ENCODE measurements at places on chromosomes 12 and 14. TPM values are rescaled to one million over a fixed set of nuclear protein-coding genes. Genes with fewer than 3 reads are reported as not detected.
A peak's percentile ranks its signal among the peaks of the same experiment; 100 is the strongest.

DNA sequence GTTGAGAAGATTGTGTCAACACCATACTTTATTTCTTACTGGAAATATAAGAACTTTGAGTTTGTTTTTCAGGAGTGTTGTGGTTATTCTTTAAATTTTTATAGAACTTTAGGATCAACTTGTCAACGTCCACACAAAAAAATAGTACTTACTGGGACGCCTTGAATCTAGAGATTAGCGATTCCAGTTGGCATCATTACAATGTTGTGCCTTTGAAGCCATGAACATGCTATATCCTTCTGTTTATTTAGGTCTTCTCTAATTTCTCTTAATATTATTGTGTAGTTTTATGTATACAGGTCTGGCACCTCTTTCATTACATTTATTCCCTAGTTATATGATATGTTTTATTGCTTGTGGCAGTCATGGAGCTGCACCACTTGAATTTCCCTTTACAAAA lies 320.8 kb upstream of the CCDC196 start:
- no peaks in the 10 kb centered on the region for H3K27me3 ChIP-seq
- H3K4me3 ChIP-seq = no peak overlapping the region
- no peak overlapping the region for H3K27ac ChIP-seq

GRCh38 chr14:89771251-89771650 lies 183.3 kb downstream of the EFCAB11 start:
- no peaks in the 10 kb centered on the region for H3K36me3 ChIP-seq
- H3K4me3 ChIP-seq = no peak overlapping the region
- no peak overlapping the region for H3K27ac ChIP-seq
- no peaks in the 10 kb centered on the region for H3K4me1 ChIP-seq
- DNase-seq = no peak

The CDKL1 gene
- 28.3 TPM for total RNA-seq

The OVCH1 gene
- not detected for total RNA-seq

- no peaks in the 10 kb centered on the region for H3K4me1 ChIP-seq
- no peak overlapping the region for H3K27ac ChIP-seq
- no peak for DNase-seq
- H3K36me3 ChIP-seq = no peaks in the 10 kb centered on the region
- no peaks in the 10 kb centered on the region for H3K27me3 ChIP-seq
Measured at GRCh38 chr12:7609495-7609894, 56.2 kb downstream of the APOBEC1 start.

- H3K27me3 ChIP-seq = no peaks in the 10 kb centered on the region
- no peaks in the 10 kb centered on the region for H3K4me1 ChIP-seq
- peak overlapping the region; percentile 53 for H3K27ac ChIP-seq
- no peak overlapping the region for H3K4me3 ChIP-seq
- DNase-seq = no peak
Measured at GRCh38 chr12:19744705-19745218, 305.5 kb downstream of the AEBP2 start.

DNA sequence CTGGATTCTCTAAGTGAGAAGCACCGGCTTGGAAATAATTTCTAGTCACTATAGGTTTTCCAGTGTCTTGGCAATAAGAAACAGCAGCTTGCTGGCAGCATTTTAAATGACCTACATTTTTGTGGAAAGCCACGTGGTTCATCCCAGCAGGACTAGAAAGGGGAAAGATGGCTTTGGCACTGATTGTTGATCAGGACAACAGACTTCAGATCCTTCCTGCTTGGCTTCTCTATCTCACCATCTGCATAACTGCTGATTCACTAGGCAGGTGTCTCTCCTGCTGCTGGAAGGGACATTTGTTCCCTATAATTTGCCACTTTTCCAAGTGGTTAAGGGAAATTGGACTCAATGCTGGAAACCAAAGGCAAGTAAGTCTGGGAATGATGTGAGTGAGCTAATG lies 131.0 kb downstream of the TTC8 start:
- H3K4me3 ChIP-seq = no peak overlapping the region
- H3K36me3 ChIP-seq = no peaks in the 10 kb centered on the region
- H3K27me3 ChIP-seq = no peaks in the 10 kb centered on the region
- no peaks in the 10 kb centered on the region for H3K4me1 ChIP-seq

The TGM1 gene
- 3.2 TPM for total RNA-seq

GRCh38 chr14:89325959-89326358 lies 91.1 kb downstream of the FOXN3 start:
- H3K4me3 ChIP-seq = no peak overlapping the region
- no peaks in the 10 kb centered on the region for H3K27me3 ChIP-seq
- no peaks in the 10 kb centered on the region for H3K4me1 ChIP-seq

GRCh38 chr12:120092551-120093335 lies 23.8 kb downstream of the RAB35 start:
- no peaks in the 10 kb centered on the region for H3K27me3 ChIP-seq
- H3K36me3 ChIP-seq = no peaks in the 10 kb centered on the region
- H3K4me3 ChIP-seq = no peak overlapping the region

GRCh38 chr14:80275208-80275850 lies 64.0 kb upstream of the DIO2 start:
- no peaks in the 10 kb centered on the region for H3K4me1 ChIP-seq
- no peaks in the 10 kb centered on the region for H3K36me3 ChIP-seq
- no peaks in the 10 kb centered on the region for H3K27me3 ChIP-seq
- no peak overlapping the region for H3K4me3 ChIP-seq
- H3K27ac ChIP-seq = no peak overlapping the region

GRCh38 chr12:63826006-63826585 lies 18.4 kb upstream of the SRGAP1 start:
- no peak overlapping the region for H3K4me3 ChIP-seq
- no peaks in the 10 kb centered on the region for H3K27me3 ChIP-seq
- H3K4me1 ChIP-seq = no peaks in the 10 kb centered on the region
- no peaks in the 10 kb centered on the region for H3K36me3 ChIP-seq

- H3K36me3 ChIP-seq = no peaks in the 10 kb centered on the region
- no peaks in the 10 kb centered on the region for H3K4me1 ChIP-seq
- H3K27ac ChIP-seq = peak overlapping the region; percentile 17
- no peak for DNase-seq
Measured at GRCh38 chr12:124828264-124829007, 35.2 kb downstream of the SCARB1 start.

The ZFC3H1 gene
- total RNA-seq = 80.7 TPM

The DIO3 gene
- total RNA-seq = 5.9 TPM

The ITGB7 gene
- total RNA-seq = 3.8 TPM

The PTPRQ gene
- total RNA-seq = 1.3 TPM

DNA sequence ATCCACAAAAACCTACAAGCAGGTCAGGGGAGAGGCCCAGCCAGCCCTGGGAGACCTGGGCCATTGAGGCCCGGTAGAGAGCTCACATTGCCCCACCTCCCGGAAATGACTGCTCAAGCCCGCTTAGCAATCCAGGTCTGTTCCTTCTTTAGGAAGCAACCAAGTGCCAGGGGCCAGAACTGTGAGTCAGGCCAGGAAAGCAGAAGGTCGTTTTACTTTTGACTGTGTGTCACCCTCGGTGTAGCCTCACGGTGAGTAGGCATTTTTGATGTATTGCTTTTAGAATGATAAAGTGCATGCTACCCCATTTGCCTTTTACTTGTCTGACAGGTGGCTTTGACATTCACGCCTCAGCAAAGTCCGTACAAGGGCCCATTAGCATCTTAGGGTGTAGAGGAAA lies 25.4 kb upstream of the PWP1 start:
- no peak for DNase-seq
- H3K27me3 ChIP-seq = no peaks in the 10 kb centered on the region
- no peaks in the 10 kb centered on the region for H3K36me3 ChIP-seq
- H3K4me3 ChIP-seq = no peak overlapping the region
- H3K27ac ChIP-seq = no peak overlapping the region

DNA sequence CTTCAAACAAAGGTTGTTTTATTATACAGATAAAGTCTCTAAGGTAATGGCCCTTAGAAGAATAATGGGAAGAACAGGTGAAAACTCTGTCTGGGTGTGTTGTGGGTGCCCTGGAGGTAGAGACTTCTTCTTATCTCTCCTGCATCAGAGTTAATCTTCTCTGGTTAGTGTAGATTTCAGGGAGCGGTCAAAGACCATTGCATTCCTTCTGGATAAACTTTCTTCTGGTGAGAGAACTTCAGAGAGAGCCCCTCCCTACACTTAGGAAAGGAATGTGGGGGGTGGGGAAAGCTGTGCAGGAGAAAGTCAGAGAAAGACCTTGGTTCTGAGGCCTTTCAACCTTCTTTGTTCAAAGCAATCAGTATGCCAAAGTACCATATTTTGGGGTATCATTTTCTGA lies 658.5 kb downstream of the DIO2 start:
- H3K36me3 ChIP-seq = no peaks in the 10 kb centered on the region
- no peak overlapping the region for H3K4me3 ChIP-seq
- no peaks in the 10 kb centered on the region for H3K4me1 ChIP-seq
- DNase-seq = no peak
- H3K27ac ChIP-seq = no peak overlapping the region

DNA sequence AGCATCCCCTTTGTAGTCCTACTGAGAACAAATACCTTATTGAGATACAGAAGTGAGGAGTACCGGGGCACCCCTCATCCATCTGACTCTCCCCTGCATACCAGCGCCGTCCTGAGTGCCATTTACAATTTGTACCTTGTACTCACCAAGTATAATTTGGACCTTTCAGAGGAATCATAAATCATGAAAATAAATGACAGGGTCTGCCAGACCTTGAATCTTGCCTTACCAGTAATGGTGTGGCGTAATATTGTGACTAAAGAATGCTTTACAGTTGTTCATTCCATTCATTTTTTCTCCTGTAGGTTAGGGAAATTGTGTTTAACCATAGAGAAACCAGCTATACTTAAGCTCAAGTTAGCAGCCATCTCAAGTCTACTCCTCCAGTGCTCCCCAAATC lies 243.7 kb upstream of the RGS6 start:
- DNase-seq = no peak
- peak overlapping the region; percentile 68 for H3K27ac ChIP-seq
- H3K4me1 ChIP-seq = no peaks in the 10 kb centered on the region
- no peak overlapping the region for H3K4me3 ChIP-seq

The JPH4 gene
- 7.4 TPM for total RNA-seq

The CLSTN3 gene
- total RNA-seq = 113 TPM

DNA sequence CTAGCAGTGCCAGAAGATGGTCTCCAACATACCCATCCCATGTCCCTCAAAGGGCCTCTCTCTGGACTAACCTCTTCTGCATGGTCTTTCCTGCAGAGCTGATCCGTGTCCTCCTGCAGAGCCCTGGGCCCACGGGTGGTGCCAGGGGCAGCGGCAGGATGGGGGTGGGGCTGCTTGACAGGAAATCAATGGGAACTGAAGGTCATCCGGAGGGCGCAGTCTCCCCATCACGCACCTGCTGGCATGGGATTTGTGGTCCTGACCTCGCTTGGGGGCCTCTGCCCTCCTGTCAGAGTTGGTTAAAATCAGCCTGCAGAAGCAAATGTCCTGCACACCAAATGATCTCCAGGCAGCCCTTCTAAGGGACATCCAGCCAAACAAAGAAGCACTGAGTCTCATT lies 110.2 kb downstream of the DPF3 start:
- no peaks in the 10 kb centered on the region for H3K27me3 ChIP-seq
- no peaks in the 10 kb centered on the region for H3K36me3 ChIP-seq
- H3K4me1 ChIP-seq = no peaks in the 10 kb centered on the region
- no peak overlapping the region for H3K4me3 ChIP-seq
- DNase-seq = no peak

DNA sequence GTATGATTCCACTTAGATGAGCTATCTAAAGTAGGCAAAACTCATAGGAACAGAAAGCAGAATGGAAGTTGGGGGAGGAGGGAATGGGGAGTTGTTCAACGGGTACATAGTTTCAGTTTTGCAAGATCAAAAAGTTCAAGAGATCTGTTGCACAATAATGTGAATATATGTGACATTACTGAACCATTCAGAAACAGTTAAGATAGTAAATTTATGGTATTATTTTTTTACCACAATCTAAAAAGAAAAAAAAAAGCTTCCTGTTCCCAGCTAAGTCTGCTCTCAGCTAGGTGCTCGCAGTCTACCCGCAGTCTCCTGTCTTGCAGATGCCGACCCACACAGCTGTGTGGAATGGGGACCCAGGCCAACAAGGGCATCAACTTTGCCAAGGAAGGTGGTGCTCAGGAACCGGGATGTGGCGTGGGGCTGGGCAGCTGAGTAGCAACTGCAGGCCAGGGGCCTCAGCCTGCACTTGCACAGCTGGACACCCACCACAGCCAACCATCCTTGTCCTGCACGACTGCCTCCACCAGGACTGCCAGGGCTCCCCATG lies 15.3 kb upstream of the ANO6 start:
- no peak overlapping the region for H3K27ac ChIP-seq
- DNase-seq = peak; percentile 14
- no peaks in the 10 kb centered on the region for H3K27me3 ChIP-seq

GRCh38 chr14:68741839-68742470 lies 50.9 kb downstream of the ZFP36L1 start:
- no peak overlapping the region for H3K4me3 ChIP-seq
- H3K27ac ChIP-seq = no peak overlapping the region
- no peaks in the 10 kb centered on the region for H3K27me3 ChIP-seq
- H3K36me3 ChIP-seq = no peaks in the 10 kb centered on the region
- DNase-seq = no peak

The BHLHE41 gene
- total RNA-seq = 2.1 TPM

The LMNTD1 gene
- total RNA-seq = not detected

The ACSM4 gene
- not detected for total RNA-seq

DNA sequence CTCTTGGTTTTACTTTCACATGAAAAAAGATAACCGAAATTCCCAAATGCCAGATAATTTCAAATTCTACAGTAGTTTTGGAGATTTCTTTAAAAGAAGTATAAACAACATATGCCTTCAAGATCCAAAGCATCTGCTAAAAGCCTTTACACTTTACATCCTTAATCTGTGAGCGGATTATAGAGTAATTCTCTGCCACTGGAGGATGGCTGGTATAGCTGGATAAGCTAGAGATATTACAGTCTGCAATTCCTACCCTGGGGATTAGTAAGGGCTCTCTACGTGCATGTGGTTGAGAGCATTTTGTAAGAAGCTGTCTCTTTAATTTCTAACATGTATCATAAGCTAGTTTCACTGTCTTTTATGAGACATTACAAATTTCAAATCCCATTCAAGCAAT lies 240.3 kb upstream of the HMGA2 start:
- no peaks in the 10 kb centered on the region for H3K36me3 ChIP-seq
- H3K27ac ChIP-seq = no peak overlapping the region
- no peaks in the 10 kb centered on the region for H3K27me3 ChIP-seq
- no peaks in the 10 kb centered on the region for H3K4me1 ChIP-seq
- H3K4me3 ChIP-seq = no peak overlapping the region

- no peak overlapping the region for H3K4me3 ChIP-seq
- H3K27ac ChIP-seq = no peak overlapping the region
- no peaks in the 10 kb centered on the region for H3K4me1 ChIP-seq
- H3K27me3 ChIP-seq = no peaks in the 10 kb centered on the region
- DNase-seq = no peak
Measured at GRCh38 chr12:130879212-130879686, 7.4 kb downstream of the RAN start.

The LALBA gene
- not detected for total RNA-seq

GRCh38 chr12:51838762-51839161 lies 9.8 kb downstream of the FIGNL2 start:
- no peak overlapping the region for H3K4me3 ChIP-seq
- no peaks in the 10 kb centered on the region for H3K27me3 ChIP-seq

- no peak for DNase-seq
- H3K27me3 ChIP-seq = no peaks in the 10 kb centered on the region
- H3K36me3 ChIP-seq = no peaks in the 10 kb centered on the region
- H3K4me3 ChIP-seq = no peak overlapping the region
Measured at GRCh38 chr12:111111681-111112080, 191.3 kb upstream of the MYL2 start.

Data from uterus (tissue), 4 donors.